ENCODE measurements at places on chromosomes 12 and 14.

DNA sequence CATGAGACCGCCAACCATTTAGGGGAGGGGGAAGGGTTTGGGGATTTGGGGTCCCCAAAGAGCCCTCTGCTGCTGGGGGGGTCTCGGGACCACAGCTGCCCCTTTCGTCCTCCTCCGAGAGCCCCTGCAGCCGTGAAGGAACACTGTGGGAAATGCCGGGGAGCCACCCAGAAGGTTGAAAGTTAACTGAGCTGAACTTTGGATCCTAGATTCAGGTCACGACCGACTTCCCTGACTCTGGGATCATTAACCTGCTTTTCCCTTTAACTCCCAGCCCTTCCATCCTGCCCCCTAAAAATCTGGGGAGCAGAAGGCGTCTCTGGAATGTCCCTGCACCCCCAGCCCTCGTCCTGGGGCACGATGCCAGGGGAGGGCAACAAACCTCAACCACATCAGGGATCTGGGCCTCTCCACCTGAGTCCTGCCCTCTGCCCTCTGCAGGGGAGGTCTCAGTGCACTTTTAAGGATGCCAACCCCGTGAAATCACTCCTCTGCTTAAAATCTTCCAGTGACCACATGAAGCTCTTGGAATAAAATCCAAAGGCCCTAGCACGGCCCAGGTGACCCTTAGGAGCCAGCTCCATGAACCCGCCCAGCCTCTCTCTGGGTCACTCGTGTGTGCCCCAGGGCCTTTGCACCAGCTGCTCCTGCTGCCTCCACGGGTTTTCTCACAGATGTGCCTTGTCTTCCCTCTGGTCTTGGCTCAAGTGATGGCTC, 95.0 kb downstream of the RFLNA start:
- peak overlapping the region; percentile 70 for H3K4me3 ChIP-seq
- peaks cover 97% of the 10 kb centered on the region for H3K4me1 ChIP-seq
- H3K27me3 ChIP-seq, result no peaks in the 10 kb centered on the region
- H3K36me3 ChIP-seq, result peaks cover 13% of the 10 kb centered on the region
- no peak for DNase-seq

GRCh38 chr12:88338486-88338885, 196.4 kb downstream of the TMTC3 start:
- H3K4me3 ChIP-seq, result no peak overlapping the region
- no peak overlapping the region for H3K27ac ChIP-seq
- H3K36me3 ChIP-seq, result no peaks in the 10 kb centered on the region
- no peak for DNase-seq
- no peaks in the 10 kb centered on the region for H3K4me1 ChIP-seq

DNA sequence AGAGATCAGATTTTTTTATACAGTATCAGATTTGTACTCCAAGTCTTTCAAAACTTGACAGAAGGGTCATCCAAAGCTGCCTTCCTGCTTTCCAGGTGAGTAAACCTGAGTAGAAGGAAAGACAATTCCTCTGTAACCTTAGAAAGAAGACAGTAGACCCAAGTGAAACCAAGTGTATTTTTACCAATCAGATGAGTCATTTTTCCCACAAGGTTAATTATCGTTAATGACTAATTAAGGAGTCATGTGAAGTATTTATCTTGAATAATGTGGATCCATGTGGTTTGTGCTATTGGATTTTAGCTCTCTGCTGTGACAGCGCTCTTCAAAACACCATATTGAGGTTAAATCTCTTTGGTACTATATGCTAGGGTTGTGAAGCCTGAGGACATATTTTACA, 74.0 kb upstream of the PELI2 start:
- H3K36me3 ChIP-seq, result no peaks in the 10 kb centered on the region
- no peaks in the 10 kb centered on the region for H3K27me3 ChIP-seq
- no peaks in the 10 kb centered on the region for H3K4me1 ChIP-seq
- H3K27ac ChIP-seq, result no peak overlapping the region
- DNase-seq, result no peak

DNA sequence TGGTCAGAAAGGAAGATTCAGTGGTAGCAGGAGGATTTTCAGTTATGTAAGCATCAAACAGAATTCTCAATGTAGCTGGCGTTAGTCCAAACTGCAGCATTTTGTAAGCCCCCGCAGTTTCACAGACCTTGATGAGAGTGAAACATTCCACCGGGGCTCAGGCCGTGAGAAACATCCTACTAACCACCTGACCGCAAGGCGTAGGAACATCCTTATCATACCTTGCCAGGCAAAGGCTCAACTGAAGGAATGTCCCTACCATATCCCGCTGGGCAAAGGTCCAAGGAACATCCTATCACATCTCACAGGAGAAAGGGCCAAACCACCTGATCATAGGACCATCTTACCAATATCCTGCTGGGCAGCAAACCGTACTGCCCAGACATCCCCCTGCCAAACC, 624.8 kb upstream of the TMEM132C start:
- H3K4me3 ChIP-seq, result no peak overlapping the region
- no peak overlapping the region for H3K27ac ChIP-seq
- no peaks in the 10 kb centered on the region for H3K36me3 ChIP-seq
- H3K4me1 ChIP-seq, result no peaks in the 10 kb centered on the region

GRCh38 chr14:24908592-24909236, 141.2 kb downstream of the STXBP6 start:
- H3K27ac ChIP-seq, result no peak overlapping the region
- DNase-seq, result no peak
- peaks cover 18% of the 10 kb centered on the region for H3K4me1 ChIP-seq
- no peaks in the 10 kb centered on the region for H3K36me3 ChIP-seq

DNA sequence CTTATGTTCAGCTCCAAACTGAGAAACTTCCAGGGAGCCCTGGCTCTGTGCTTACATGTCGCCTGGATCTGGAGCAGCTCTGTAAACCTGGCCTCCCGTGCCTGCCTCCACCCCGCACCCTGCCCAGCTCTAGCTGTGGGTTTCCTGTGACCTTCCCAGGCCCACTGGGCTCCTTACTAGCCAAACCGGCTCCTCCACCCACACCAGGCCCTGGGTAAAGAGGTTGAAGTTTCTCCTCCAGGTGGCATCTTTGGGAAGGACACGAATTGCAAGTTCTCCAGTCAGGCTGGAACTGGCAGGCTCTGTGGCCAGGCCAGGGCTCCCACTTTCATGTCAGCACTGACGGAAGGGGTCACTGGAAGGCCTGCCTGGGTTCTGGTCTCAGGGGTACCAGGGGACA, 60.9 kb upstream of the ZFP36L1 start:
- no peak for DNase-seq
- H3K27ac ChIP-seq, result no peak overlapping the region
- H3K4me1 ChIP-seq, result peaks cover 7% of the 10 kb centered on the region
- no peaks in the 10 kb centered on the region for H3K36me3 ChIP-seq
- no peaks in the 10 kb centered on the region for H3K27me3 ChIP-seq

- DNase-seq, result no peak
- peaks cover 25% of the 10 kb centered on the region for H3K36me3 ChIP-seq
- H3K4me1 ChIP-seq, result no peaks in the 10 kb centered on the region
- H3K27ac ChIP-seq, result no peak overlapping the region
Observed at GRCh38 chr12:5963515-5963914, 18.5 kb upstream of the ANO2 start.

GRCh38 chr14:89089330-89089729, 264.9 kb downstream of the TTC8 start:
- H3K27ac ChIP-seq, result no peak overlapping the region
- H3K36me3 ChIP-seq, result no peaks in the 10 kb centered on the region
- no peak overlapping the region for H3K4me3 ChIP-seq
- DNase-seq, result no peak
- H3K4me1 ChIP-seq, result peaks cover 11% of the 10 kb centered on the region

DNA sequence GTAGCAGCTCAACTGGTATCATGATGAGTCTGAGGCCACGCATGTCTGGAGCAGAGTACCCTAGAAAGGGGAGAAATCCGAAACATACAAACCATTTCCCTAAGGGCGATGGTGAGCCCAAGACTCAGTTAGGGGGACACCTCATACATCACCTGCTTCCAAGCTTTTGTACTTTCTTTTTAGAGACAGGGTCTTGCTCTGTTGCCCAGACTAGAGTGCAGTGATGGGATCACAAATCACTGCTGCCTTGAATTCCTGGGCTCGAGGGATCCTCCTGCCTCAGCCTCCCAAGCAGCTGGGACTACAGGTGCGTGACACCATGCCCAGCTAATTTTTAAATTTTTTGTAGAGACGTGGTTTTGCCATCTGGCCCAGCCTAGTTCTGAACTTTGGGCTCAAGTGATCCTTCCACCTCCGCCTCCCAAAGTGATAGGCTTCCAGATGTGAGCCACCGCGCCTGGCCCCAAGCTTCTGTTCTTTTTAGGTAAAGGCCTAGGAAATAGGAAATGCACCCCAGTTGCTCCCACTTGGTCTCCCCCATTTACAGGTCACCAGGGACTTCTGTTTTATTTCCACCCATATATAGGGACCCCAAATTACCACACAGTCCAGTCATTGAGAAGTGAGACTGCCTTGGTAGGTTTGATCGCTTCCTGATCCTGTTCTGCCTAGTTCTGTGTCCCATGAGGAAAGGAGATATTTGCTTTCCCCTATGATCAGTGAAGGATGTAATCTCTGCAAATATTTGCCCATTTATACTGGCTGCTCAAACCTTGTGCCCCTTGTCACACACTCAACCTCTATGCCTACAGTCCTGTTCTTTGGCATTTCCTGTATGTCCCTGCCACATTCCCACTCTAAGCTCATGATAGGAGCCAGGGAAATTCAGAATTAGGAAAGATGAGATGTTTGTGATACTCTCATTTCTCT, at the start of gene APOF:
TSS of gene APOF (minus strand) at position 728 of the 930 bp plus-strand sequence. CDS start at position 616, 112 bp downstream.
- H3K4me3 ChIP-seq, result no peak within 1 kb of the TSS
- no peaks in the 10 kb centered on the region for H3K36me3 ChIP-seq
- DNase-seq, result no peak
- H3K4me1 ChIP-seq, result peaks cover 27% of the 10 kb centered on the region

DNA sequence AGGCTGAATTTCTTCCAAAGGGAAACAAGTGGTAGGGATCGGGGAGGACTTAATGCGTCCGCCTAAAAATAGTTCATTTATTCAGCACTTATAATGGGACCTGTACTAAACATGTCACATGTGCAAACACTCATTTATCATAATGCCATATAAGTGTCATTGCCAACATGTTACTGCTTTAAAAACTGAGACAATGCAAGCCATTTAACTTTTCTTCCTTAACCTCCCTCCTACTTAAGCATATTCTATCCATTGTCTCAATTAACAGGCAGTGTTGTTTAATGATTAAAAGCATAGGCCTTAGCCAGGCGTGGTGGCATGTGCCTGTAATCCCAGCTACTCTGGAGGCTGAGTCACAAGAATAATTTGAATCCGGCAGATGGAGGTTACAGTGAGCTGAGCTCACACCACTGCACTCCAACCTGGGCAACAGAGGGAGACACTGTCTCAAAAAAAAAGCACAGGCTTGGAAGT, 13.5 kb upstream of the SCFD1 start:
- no peaks in the 10 kb centered on the region for H3K4me1 ChIP-seq
- no peaks in the 10 kb centered on the region for H3K36me3 ChIP-seq
- no peak overlapping the region for H3K27ac ChIP-seq
- no peak overlapping the region for H3K4me3 ChIP-seq

DNA sequence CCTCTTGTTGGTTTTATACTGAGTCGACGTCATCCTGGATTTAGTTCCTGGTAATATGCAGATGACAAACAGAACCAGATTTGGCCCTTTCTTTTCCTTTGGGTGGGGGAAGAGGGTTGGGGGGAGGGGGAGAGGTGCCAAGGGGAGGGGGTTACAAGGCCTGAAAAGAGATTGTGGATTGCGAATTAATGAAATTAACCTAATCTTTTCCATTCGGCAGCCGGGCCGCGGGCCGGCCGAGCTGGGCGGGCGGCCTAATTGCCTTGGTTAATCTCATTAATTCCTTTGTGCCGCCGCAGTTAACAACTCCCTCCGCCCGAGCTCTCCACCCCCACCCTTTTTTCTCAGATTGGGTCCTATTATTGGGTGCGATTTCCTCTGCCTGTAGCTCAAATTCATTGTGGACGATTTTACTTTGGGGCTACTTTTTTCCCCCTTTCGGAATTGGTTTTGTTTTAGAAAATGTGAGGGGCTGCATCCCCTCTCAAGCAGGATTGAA, 387 bp upstream of the GSC start:
- DNase-seq, result no peak
- H3K36me3 ChIP-seq, result no peaks in the 10 kb centered on the region
- peak overlapping the region; percentile 59 for H3K4me3 ChIP-seq
- H3K27ac ChIP-seq, result no peak overlapping the region
- peaks cover 96% of the 10 kb centered on the region for H3K27me3 ChIP-seq

GRCh38 chr12:107597695-107598410, 87.7 kb upstream of the PWP1 start:
- no peaks in the 10 kb centered on the region for H3K36me3 ChIP-seq
- H3K4me3 ChIP-seq, result no peak overlapping the region
- H3K27ac ChIP-seq, result no peak overlapping the region
- no peaks in the 10 kb centered on the region for H3K27me3 ChIP-seq

GRCh38 chr12:98645572-98646067, 530 bp downstream of the APAF1 start:
- peak overlapping the region; percentile 90 for H3K27ac ChIP-seq
- H3K4me3 ChIP-seq, result peak overlapping the region; percentile 83
- no peaks in the 10 kb centered on the region for H3K27me3 ChIP-seq
- H3K4me1 ChIP-seq, result peaks cover 24% of the 10 kb centered on the region
- peak; percentile 33 for DNase-seq

GRCh38 chr12:47077206-47078085, 2.0 kb upstream of the PCED1B start:
- peak overlapping the region; percentile 95 for H3K27ac ChIP-seq
- peak overlapping the region; percentile 74 for H3K4me3 ChIP-seq
- no peaks in the 10 kb centered on the region for H3K36me3 ChIP-seq

DNA sequence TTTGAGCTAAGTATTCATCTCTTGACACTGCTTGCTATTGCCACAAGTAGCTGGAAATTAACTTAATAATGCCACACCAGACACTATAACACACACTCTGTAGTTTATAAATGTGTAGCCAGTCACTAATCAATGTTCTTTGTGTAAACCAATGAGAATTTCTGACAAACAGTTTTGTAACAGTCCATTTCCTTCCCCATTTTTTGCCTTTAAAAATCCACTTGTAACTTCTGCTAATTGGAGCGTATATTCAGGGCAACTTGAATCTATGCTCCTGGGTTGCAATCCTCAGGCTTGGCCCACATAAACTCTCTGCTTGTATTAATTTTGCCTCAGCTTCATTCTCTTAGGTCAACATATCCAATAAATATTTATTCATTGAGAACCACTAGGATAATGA, 125.0 kb upstream of the DHRS4 start:
- no peaks in the 10 kb centered on the region for H3K27me3 ChIP-seq
- H3K4me1 ChIP-seq, result no peaks in the 10 kb centered on the region
- DNase-seq, result no peak

DNA sequence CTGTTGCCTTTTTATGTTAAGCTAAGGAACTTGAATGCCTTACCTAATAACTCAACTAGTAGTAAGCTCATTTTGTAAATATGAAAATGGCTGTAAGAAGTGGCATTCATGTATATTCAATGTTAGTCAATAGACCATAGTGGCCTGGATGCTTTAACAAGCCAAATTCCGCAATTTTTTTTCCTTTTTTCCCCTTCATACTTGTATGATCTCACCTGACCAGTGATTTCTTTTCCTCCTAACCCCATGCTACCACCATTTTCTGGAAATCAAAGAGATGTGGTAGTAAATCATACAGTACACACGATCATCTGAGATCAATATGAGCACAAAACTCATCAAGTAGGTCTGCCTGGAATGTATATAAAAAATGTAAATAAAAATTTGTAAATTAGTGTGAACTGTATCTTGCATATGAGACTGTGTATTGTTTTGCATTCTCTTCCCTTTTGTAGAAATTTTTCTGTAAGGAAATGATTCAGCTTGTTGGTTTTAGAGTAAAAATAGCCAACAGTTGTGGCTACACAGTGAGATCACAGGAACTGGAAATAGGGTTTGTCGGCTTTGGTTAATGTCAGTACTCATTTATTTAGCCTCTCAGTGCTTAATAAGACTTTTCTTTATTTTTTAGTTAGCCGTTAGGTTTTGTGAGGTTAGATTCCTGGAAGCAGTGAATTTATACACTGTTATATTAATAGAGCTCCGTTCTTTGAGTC, 62.5 kb downstream of the ETNK1 start:
- H3K36me3 ChIP-seq, result no peaks in the 10 kb centered on the region
- no peaks in the 10 kb centered on the region for H3K4me1 ChIP-seq
- no peak overlapping the region for H3K4me3 ChIP-seq
- H3K27me3 ChIP-seq, result no peaks in the 10 kb centered on the region
- DNase-seq, result no peak
